Renal cortical epithelial cell (primary cell): ENCODE measurements at places on chromosomes 7 and 10. TPM values are rescaled to one million over a fixed set of nuclear protein-coding genes. Genes with fewer than 3 reads are reported as not detected.

The PPP1R3A gene
- total RNA-seq: not detected in 2 replicates

The SH2D4B gene
- total RNA-seq: under 0.01 TPM in 1 of 2 replicates, not detected in the other

The LRMDA gene
- total RNA-seq: 8.7 and 11.7 TPM in 2 replicates

The CALD1 gene
- 155 and 181 TPM in 2 replicates for total RNA-seq
